T-helper 1 cell (primary cell): ENCODE measurements at places on chromosomes 12 and 14.

DNA sequence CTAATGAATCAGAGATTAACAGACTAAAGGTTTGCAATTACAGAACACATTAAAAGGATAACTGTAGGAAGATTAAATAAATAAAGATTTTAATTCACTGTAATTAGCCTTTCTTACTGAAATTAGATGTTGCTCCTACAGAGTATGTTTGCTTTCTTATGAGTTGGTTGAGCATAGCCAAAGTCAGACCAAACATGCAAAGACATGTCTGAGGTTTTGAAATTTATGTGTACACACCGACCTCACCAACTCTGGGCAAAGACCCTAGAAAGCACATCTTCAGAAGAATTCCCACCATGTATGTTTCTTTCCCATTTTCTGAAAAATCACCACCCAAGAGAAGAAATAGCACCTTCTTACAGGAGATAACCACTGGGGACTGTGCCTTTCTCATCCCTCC lies 159.2 kb downstream of the PAX9 start:
- DNase-seq, result no peak

GRCh38 chr14:102451064-102451352 lies 58.6 kb downstream of the ANKRD9 start:
- no peak for DNase-seq

DNA sequence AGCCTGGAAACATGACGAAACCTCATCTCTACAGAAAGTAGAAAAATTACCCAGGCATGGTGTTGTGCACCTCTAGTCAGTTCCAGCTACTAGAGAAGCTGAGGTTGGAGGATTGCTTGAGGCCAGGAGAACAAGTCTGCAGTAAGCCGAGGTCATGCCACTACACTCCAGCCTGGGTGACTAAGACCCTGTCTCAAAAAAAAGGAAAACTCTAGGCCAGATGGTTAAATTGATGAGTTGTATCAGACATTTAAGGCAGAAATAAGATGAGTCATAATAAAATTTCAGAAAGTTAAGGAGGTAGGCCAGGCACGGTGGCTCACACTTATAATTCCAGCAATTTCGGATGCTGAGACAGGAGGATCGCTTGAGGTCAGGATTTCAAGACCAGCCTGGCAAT lies 10.7 kb downstream of the EIF2S1 start:
- DNase-seq, result no peak

- DNase-seq, result no peak
Measured at GRCh38 chr12:93198086-93198485, 179.6 kb upstream of the NUDT4 start.

- no peak for DNase-seq
Measured at GRCh38 chr14:37599507-37600368, 4.3 kb downstream of the TTC6 start.

DNA sequence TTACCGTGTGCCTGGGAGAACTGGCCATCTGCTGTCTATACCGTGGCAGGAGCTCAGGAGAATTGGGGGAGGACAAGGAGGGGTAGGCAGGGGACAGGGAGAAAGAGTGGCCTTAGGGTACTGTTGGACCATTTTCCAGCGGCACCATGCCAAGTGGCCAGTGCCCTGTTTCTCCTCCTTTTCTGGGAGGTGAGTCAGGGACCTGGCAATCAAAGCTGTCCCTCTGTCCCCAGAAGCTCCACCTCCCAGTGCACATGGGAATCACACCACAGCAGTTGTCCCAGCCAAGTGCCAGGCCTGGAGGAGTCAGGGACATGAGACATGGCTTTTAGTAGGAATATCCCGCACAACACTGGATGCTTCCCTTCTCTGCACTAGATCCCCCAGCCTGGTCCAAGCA lies 118.0 kb downstream of the GCH1 start:
- no peak for DNase-seq

DNA sequence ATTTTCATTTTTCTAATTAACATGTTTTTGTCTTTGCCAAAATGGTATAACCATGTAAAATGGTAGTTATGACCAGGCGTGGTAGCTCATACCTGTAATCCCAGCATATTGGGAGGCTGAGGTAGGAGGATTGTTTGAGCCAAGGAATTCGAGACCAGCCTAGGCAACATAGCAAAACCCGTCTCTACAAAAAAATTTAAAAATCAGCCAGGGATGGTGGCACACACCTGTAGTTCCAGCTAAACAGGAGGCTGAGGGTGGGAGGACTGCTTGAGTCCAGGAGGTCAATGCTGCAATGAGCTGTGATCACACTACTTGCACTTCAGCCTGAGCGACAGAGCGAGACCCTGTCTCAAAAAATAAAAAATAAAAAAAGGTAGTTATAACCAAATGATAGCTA lies 23.1 kb downstream of the PPTC7 start:
- DNase-seq, result no peak

DNA sequence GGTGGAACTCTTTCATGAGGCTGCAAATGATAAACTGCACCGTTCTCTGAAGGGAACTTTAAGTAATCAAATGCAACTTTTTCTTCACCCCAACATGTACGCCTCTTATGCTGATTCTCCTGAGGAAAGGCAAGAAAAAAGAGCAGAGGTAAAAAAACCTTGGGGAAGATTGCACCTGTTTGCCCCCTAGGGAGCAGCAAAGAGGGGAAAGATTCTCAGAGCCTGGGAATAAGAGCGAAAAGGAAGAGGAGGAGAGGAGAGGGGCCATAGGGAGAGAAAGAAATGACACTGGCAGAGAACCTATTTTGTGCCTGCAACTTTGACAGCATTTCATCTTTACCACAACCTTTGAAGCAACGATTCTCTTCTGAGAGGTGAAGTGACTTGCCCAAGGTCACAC lies 254.6 kb downstream of the KSR2 start:
- DNase-seq, result no peak

DNA sequence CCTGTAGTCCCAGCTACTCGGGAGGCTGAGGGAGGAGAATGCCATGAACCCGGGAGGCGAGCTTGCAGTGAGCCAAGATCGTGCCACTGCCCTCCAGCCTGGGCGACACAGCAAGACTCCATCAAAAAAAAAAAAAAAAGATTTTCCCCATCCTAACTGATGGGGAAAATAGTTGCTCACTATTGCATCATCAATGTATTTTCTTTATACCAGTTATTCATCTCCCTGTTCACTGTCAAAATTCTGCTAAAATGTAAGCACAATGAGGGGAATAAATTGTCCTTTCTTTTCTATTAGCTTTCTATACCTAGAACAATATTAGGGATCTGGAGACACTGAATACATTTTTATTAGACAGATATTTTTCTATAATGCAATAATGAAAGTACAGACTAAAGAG lies 561.3 kb downstream of the CCER1 start:
- DNase-seq, result no peak

DNA sequence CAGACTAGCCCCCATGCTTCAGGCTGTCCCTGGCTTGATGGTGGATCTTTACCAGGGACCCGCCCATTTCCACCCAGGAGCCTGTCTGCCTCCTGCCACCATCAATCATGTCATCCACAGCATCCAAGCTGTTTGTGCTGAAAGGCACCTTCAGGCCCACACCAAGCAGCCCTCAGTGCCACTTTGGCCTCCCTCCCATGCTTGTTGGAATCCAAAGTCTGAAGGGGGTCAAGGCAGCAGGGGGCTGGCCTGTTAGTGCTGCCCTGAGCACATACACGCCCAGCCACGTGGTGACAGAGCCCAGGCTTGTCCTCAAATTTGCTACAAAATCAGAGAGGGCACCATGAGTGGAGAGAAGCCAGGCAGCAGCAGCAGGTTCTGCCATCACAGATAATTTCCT lies 1146.8 kb downstream of the FSCB start:
- DNase-seq, result no peak

GRCh38 chr12:4311776-4312175 lies 9.2 kb upstream of the TIGAR start:
- DNase-seq, result no peak

DNA sequence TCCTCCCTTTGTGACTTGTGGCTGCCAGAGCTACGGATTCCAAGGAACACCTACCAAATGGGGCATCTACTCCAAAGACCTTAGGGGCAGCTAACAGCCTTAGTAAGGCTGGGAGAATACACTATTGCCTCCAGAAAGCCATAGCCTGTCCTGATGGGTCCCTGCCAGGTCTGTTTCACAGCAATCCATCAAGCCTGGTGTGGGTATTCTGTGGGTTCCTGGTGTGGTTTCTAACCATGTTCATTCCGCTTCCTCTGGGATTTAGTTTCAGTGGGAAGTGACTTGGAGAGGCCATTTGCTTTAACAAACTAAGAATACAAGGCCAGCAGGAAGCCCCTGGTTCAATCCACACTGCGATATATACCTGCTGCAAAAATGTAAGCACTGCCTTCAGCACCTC lies 220.5 kb downstream of the FOXN3 start:
- DNase-seq, result no peak

DNA sequence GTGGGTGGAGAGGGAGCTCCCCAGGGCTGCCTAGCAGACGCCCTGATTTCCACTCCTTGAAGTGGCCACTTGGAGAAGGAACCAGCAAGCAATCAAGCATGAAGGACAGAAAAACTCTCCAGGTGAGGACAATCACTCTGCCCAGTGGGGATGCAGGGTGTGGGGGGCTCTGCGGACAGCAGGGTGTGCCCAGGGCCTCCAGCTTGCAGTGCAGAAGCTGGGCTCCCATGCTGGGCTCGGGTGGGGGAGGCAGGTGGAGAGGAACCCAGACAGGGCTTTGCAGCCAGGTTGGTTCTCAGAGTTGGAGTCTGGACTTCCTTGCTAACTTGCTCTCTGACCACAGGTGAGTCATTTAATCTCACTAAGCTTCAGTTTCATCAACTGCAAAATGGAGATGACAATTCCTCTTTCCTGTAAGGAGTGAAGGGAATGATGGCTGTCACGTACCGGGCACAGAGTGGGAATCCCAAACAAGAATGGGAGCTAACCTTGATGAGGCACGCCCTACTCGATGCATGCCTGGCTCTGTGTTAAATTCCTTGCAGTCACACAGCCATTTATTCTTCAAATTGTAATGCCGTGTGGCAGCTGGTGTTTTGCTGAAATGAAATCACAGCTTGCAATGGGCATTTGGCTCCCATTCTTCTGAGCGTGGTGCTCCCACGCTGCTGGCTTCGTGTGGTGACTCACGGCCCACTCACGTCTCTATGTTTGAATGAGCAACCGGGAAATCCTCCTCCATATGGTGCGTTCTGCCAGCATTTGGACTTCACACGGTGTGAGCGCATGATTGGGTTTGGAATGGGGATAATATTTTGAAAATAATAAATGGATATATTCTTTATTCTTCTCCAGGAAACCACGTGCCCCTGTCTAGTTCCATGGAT lies 75.2 kb downstream of the PRIMA1 start:
- DNase-seq, result no peak

DNA sequence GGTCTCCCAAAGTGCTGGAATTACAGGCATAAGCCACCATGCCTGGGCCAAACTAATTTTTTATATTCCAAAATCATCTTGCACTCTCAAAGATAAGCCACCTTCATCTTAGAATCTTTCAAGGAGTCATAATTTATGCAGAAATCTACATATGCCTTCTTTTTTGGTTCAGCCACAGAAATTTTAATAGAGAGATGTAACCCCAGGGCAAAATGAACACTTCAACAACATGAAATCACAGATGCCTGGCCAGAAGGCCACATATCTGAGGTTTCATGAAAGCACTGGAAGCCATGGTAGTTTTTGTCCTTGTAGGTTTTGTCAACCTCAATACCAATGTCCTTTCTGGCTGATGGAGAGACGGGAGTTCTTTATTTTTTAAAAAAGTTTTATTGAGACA lies 9.8 kb downstream of the SUPT16H start:
- no peak for DNase-seq

- DNase-seq, result no peak
Measured at GRCh38 chr14:73244541-73245290, 7.4 kb downstream of the PAPLN start.

- DNase-seq, result no peak
Measured at GRCh38 chr12:102215992-102216691, 18.5 kb upstream of the PMCH start.

DNA sequence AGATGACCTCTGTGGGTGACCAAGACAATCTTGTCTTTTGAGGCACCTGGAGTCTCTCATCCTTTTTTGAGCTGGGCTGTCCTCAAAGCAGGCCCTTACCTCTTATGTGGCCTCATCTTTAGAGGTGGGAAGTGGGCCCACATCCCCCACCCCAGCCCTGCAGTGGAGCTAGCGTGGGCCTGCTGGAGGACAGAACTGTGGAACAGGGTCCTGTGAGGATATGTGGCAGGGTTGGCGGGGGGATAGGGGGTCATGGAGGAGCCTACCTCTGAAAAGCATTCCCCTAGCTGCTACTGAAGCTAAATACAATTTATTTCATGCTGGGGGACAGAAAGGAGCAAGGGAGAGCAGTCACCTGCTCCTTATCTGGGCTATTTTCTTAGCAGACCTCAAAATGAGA lies 457 bp upstream of the GPD1 start:
- no peak for DNase-seq

DNA sequence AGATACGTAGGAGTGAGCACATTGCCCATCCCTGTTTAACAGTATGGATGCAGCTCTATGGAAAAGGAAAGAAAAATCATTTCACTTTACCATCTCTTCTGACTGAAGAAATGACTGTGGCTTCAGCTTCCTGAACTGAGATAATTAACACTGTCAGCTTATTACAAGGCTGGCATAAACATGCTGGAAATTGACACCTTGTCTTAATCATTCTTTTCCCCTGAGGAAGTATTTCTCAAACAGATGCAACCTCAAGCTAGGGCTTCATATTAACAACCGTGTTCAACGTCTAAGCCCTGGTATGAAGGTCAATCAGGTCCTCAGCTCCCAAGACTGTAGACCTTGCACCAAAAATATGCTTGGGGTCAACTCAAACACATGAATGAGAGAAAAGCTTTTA lies 25.0 kb downstream of the RERG start:
- DNase-seq, result no peak

- no peak for DNase-seq
Measured at GRCh38 chr12:68397566-68398158, 65.5 kb upstream of the MDM1 start.

- no peak for DNase-seq
Measured at GRCh38 chr14:77485901-77486678, 12.5 kb downstream of the ISM2 start.

GRCh38 chr14:55294603-55295002 lies 23.4 kb downstream of the FBXO34 start:
- DNase-seq, result no peak

- no peak for DNase-seq
Measured at GRCh38 chr14:100715803-100716202, 10.9 kb upstream of the DLK1 start.

GRCh38 chr12:119393677-119394076 lies 59.1 kb downstream of the CCDC60 start:
- no peak for DNase-seq
